ENCODE measurements at places on chromosomes 13 and 19.

GRCh38 chr13:106714271-106714982 is 146.5 kb upstream of the ARGLU1 start:
- DNase-seq, result no peak

GRCh38 chr13:46679369-46680120 is 117.4 kb downstream of the ESD start:
- DNase-seq, result peak; percentile 74

GRCh38 chr13:46553886-46554858 is 1.2 kb downstream of the LRCH1 start:
- peak; percentile 86 for DNase-seq

GRCh38 chr19:10237702-10238101 is 6.6 kb upstream of the S1PR2 start:
- peak; percentile 14 for DNase-seq

- DNase-seq, result no peak
Measured at GRCh38 chr19:35408284-35409171, 37.7 kb downstream of the GPR42 start.

DNA sequence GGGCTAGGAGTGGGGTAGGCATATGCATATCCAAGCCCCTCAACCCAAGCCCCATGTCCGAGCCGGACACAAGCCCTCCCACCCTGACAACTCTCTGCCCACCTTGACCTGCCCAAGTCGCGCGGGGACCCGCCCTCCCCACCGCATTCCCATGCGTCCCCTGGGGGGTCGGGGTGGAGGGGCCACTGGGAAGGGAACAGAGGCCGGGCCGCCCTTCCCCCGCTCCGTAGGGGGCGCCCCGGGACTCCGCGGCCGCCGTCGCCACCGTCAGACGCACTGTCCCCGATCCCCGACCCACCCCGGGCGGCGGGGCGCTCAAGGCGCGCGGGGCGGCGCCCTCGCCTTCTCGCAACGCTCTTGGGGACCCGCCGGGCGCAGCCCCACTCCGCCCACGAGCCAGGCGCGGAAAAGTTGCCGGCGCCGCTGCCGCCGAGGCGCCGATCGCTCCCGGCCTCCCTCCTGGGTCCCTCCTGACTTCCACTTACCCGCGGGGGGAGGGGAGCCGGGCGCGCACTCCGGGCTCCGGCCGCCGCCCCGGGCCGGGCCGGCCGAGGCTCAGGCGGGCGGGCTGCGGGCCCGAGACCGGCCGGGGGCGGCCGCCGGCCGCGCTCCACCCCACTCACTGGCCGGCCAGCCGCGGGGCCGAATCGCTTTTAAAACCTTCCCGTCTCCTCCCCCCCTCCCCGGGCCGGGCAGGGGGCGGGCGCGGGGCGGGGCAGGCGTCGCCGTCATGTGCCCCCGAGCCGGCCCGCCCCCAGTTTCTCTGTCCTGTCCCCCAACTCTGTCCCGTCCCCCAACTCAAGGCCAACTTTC is 34.4 kb upstream of the NANOS3 start:
- DNase-seq, result peak; percentile 88

DNA sequence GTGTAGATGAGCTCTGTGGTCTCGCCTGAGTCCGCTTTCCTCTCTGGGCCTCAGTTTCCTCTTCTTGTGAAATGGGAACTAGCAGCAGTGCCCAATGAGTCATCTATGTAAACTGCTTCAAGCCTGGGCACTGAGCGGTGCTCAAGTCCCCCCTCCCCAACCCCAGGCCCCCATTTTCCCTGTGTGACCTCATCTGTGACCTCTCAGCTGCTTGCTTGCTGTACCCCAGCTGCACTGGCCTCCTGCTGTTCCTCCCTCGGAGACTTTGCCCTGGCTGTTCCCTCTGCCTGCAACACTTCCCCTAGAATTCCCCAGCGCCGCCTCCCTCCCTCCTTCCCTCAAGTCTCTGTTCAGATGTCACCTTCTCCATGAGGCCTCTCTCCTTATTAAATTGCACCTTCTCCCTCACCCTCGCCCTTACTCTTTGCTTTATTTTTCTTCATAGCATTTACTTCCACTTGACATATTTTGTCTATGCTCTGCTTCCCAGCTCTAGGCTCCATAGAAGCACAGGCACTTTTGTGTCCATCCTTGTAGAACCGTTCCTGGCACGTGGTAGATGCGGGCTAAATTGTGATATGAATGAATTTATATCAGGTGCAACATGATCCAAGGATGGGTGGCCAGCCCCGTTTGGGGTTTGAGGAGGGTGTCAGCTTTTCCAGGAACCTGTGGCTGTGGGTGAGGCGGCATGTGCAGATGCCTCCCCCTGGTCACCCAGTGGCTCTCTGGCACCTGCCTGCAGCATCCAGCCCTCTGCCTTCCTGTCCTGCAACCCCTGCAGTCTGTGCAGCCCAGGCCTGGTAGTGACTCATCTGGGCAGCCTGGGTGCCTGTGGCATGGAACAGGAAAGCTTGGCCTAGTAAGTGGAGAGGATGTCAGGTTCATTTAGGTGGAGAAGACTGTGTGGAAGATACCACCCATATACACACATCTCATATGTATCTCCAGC is 26.3 kb downstream of the SIPA1L3 start:
- peak; percentile 34 for DNase-seq

DNA sequence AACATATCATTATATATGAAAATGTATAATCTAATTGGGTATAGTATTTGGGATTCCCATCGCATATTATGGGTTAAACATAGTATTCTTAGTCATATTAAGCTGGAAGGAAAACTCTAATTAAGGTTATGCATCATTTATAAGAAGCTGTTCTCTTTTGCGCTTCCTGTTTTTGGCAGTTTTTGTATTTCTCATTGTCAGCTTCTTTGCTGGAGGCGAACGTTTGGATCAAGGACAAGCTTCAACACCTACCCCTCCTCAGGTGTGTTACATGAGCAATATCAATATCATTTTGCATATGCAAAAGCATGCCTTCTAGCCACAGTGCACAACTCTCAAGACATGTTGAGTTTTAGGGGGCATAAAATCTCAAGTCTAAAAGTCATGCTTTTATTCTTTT is 439.8 kb downstream of the TDRD3 start:
- DNase-seq, result no peak

GRCh38 chr19:45407091-45407375 is 589 bp downstream of the POLR1G start:
- no peak for DNase-seq

GRCh38 chr13:21246761-21247452 is 70.4 kb downstream of the MRPL57 start:
- no peak for DNase-seq

GRCh38 chr13:92806215-92806614 is 420.4 kb upstream of the GPC6 start:
- peak; percentile 13 for DNase-seq

DNA sequence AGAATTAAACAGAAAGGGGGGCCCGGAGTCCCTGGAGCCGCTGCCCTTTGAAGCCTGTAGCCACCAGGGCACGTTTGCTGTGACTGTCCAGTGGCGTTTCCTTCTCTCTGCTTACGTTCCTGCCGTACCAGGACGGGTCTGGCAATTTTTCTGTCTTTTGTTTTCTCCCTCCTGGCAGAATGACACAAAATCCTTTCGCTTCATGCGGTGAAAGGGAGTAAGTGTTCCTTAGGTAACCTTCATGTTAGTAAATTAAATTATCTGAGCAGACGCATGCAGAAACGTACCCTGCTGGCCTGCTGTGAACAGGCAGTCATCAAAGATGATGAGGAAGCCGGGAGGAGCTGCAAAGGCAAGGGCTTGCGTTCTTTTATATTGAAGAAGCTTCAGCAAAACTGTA is 299.3 kb upstream of the ARGLU1 start:
- DNase-seq, result peak; percentile 5

DNA sequence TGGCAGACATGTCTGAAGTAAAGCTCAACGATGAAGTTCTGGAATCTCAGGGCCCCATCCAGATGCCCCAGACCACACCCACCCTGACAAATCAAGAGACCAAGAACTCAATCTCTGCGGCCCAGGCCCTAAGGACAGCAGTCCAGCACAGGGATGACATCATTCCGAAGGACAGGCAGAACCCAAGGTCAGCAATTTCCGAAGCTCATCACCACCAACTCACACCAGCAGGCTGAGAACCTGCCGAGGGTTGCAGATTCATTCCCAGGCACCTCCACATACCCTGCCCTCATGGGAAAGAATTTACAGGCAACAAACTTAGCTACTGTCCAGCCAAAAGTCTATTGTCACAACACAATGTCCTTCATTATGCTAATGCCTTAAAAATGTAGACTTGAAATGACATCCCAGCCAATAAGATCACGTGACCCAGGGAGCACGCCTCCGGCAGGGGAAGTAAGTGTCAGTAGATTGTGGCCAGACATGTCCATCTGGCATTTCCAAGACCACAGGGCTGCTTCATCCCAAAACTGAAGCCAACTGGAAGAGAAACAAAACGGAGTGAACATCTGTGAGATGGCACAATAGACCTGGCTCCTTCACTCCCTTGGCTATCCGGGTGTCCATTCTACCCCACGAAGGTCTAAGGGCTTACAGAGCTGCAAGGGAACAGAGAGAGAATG is 98.8 kb downstream of the CRYL1 start:
- DNase-seq, result no peak

- no peak for DNase-seq
Measured at GRCh38 chr13:78045916-78046315, 127.3 kb upstream of the EDNRB start.

DNA sequence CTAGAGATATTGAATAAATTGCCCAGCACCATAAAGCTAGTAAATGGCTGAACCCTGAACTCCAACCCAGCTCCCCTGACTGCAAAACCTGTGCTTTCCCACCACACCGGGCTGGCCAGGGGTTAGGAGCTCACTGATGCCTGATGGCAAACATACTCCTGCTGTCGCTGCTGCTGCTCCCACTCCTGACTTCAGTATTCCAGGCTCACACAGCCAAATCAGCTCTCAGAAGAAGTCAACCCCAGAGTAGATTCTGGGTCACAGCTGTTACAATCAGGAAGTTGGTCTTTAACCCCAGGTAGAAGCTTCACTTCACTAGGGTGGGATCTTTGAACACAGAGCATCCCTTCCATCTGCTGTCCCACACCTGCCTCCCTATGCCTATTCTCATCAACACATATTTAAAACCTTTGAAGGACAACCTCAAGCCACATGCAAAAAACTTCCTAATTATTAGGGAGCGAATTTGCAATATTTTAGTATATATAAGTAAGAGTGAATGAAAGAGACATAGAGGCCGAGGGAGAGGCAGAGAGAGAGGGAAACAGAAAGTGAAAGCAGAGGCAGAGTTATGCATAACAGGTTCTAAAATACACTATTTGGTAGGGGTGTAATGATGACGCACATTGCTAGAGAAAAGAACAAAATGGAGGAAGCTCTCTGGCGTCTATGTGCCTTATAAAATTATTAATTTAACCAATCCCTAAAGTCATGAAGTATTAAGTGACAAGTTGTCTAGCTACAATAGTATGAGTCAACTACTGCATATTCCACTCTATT is 99.4 kb upstream of the SERP2 start:
- DNase-seq, result peak; percentile 43

DNA sequence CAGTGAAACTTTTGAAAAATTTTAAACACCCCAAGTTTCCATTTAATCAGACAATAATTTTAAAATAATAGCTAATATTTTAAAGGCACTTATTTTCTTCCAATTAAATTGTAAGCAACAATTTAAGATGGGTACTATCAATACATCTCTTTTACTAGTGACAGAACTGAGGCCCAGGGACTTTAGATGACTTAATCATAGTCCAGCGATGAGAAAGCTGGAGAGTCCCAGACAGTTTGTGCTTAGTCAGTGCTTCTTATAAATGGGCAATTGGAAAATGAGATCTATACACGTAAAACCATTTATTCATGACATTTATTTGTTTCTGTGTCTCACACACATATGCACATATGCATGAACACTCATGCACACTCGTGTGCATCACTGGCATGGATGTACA is 2063.5 kb downstream of the PCDH9 start:
- DNase-seq, result no peak

DNA sequence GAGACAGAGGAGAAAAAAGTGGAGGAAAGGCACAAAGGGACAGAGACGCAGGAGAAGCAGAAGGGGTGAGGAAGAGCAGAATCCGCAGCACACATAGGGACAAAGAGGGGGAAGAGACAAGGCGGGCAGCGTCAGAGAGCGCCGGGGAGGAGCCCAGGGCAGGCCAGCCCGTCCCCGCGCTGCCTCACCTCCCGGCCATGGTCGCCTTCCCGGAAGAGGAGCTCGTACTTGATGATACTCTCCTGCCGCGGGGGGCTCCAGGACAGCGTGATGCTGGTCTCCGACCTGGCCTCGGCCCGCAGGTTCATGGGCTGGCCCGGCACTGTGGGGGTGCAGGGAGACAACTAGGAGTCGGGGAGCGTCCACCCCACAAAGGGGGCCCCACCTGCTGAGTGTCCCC is 100.6 kb downstream of the PTPRS start:
- DNase-seq, result no peak
